ENCODE measurements at places on chromosomes 7 and 10.

GRCh38 chr7:143906151-143906550, 4.2 kb upstream of the TCAF1 start:
- no peak for DNase-seq

GRCh38 chr10:112389271-112389822, 15.4 kb downstream of the ACSL5 start:
- DNase-seq: no peak

GRCh38 chr7:82359426-82359825, 84.2 kb downstream of the CACNA2D1 start:
- no peak for DNase-seq

DNA sequence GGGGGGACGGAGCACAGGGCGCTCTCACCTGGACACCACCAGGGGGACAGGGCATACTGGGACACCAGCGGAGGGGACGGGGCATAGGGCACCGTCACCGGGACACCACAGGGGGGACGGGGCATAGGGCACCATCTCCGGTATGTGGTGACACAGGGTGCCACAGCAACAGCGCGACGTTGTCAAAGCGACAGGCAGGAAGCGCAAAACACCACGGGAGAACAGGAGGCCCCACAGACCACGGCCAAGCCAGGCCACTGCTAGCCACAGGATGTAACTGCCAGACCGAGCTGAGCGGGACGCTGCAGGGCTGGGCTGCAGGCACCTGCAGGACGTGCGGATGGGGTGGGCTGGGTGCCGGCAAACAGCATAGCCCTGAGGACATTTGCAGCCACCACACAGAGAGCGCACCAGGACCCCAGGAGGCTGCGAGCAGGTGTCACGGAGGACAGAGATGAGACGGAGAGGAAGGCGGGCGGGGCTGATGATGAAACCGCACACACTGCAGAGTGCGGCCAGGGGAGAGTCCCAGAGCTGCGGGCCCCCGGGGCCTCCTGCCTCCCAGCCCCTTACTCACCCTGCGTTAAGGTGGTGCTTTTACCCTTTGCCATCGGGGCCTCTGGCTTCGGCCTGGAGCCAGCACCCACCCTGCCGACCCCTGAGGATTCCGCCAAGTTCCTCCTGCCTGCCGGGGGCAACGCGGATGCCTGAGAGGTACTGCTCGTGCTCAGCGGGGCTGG, 17.5 kb downstream of the MICALL2 start:
- no peak for DNase-seq

DNA sequence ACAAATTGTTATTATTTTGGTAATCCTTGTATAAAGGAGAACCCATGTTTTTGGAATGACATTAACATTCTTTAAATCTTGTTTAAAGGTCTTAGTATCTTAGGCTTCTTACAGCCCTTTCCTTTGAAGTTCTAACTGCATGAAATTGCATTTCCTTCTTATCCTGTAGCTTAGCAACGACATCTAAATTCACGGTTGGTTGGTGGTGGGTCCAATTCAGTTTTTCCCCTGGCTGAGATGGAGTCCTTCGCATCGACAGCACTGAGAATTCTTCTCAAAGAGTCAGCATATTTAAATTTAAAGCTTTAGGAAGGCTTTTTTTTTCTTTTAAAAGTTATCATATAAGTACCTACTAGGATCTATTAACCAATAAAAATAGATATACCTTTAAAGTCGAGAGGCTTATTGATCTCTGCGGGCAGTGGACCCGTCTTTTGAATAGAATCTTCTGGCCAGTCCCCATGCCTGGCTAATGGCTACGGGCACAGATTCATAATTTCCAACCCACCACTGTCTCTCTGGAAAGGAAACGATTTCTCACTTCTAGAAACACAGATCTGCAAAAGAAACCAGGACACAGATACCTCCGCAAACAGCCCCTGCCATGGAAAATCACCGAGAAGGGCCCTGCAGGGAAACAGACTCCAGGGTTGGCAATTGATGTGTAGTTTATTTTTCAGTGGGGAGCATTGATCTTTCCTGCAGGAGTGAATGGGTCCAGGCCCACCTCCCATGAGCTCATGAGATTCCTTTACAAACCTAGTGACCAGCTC, 63.4 kb downstream of the RAMP3 start:
- no peak for DNase-seq

All from neural crest cell (in vitro differentiated cells).